Activated CD4-positive, alpha-beta T cell treated with anti-CD3 and anti-CD28 coated beads, Interleukin-2, Interleukin-4, amounts not matched to agents 100 ng/mL and 50 ng/mL, durations not matched to agents 16 hours and 8 hours (primary cell): ENCODE measurements at places on chromosomes 2 and 18.

DNA sequence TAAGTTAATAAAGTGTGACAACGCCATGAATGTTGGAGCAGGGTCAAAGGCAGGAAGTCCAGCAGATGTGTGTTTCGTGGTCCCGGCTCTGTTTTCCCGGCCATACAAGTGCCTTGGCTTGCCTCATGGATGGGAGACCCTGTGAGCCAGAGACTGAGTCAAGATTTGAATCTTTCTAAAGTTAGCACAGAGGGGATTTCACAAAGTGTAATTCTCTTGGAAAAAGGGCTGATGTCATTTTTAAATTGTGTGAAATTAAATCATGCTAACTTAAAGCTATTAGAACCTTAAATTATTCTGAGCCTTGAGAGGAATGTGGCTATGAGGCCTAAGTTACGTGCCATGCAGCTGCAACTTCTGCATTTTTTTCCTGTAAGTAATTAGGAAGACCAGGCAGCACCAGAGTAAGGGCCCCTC is 38.3 kb upstream of the RALBP1 start:
- DNase-seq: no peak

- no peak for DNase-seq
These were observed 63.0 kb upstream of the HAAO start for GRCh38 chr2:42855221-42855970.

DNA sequence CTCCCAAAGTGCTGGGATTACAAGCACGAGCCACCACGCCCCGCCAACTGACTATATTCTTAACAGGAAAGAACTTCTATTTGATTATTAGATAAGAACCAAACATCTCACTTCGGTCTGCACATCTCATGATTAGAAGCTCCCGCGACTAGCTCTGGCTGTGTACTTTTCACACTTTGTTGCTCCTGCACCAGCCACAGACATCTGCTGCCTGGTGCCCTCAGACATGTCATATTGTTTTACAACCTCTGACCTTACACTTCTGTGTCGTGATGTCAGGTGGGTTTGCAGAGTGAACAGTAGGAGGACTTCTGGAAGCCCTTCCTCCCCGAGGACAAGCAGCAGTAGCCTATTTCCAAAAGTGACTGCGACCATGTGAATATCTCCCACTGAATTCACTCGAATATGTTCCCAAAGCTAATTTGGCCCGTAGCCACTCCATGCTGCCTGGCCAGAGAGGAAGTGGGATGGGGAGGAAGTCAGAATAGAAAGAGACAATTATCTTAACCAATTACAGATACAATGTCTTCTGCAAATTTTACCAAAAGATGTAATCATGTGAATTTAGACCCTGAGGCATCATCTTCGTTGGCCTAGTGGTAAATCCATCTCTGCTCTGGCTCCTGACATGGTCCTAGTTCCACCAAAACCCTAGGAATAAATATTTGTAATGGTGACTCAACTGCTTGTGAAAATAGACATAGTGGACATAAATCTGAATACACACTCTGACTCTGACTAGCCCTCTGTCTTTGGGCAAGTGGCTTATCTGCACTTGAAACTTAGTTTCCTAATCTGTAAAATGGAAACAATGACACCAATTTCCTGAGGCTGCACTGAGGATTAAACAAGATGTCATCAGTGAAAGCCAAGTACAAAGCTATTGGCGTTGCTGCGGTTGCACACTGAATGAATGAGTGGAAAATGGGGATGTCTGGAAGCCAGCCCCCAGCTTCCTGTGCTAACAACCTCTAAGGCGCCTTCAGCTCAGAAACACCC is 406.1 kb downstream of the LRATD1 start:
- peak; percentile 29 for DNase-seq

- DNase-seq: no peak
These were observed 219.3 kb downstream of the AGAP1 start for GRCh38 chr2:235713189-235713588.

DNA sequence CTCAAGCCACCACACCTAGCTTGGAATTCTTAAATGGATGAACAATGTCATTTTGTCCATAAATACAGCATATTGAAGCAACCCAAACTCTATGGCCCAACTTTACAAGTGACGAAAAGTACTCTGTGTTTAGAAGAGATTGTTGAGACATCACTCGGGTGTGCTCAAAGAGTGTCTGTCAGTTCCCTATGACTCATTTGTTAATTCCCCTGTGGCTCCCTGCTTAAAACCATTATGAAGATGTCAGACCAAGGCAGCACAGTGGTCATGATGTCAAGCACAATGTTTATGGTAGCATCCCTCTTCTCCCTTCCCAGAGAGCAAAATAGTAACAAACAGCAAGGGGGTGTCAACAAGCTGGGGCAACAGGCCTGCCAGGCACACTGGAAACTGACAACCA is 3.0 kb downstream of the LYG1 start:
- DNase-seq: peak; percentile 2

DNA sequence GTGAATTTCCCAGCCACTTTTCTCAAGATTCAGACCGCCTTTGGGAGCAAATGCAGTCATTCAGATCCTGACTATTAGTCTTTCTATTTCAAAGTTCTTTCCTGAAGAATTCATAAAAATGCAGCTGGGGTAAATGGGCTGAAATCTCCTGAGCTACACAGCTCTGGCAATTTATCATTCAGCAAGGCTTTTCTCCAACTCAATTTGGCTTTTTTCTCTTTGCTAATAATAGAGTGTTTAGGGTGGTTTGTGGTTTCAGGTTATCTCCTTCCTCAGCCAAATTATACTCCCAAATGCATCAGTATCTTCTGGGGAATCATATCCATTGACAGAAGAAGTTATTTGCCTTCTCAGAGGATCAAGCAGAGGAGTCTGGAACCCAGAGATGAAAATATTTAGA is 282.4 kb upstream of the SLC14A2 start:
- no peak for DNase-seq

DNA sequence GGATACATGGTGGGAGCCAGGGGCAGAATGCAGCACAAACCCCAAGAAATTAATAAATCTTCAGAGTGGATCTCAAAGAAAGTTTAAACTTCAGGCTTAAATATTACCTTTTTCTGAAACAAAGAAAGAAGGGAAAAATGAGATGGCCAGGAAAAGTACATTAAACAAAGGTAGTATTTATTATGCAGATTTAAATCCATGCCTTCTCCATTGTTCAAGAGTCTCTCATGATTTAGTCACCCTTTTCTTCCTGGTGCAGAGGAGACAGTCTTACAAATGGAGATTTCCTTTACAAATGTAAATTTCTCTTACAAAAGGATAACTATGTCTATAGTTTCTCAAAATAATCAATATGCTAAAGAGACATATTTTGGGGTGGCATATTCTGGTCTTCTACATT is 33.4 kb upstream of the PPM1B start:
- DNase-seq: no peak

- no peak for DNase-seq
These were observed 971.0 kb upstream of the GYPC start for GRCh38 chr2:125684932-125685331.

DNA sequence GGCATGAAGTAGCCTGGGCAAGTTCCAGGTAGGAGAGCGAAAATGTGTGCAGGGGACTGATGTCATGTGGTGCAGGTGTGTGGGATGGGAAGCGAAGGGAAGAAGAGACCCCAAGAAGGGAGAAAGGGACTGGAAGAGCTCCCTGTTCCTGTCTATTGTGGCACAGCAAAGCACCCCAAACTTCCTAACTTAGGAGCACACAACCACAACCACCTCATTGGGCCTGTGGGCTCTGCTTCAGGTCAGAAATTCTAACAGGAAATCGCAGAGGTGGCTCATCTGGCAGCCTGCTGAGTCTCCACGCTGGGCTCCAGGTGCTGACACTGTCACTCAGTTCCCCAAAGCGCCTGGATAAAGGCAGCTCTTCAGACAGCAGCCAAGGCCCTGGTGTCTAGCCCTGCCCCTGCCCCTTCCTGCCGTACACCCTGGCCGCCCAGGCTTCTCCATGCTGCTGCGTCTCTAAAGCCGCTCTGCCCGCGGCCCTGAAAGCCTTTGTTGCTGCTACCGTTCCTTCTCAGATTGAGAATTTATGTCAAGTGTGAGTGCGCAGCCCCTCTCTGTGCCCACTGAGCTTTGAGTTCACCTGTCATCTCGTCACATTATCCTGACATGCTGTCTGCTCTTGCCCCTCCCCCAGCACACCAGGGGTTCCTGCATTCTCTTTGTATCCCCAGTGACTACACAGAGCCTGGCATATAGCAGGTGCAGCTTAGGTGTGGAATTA is 140.2 kb upstream of the BCL2L11 start:
- no peak for DNase-seq

DNA sequence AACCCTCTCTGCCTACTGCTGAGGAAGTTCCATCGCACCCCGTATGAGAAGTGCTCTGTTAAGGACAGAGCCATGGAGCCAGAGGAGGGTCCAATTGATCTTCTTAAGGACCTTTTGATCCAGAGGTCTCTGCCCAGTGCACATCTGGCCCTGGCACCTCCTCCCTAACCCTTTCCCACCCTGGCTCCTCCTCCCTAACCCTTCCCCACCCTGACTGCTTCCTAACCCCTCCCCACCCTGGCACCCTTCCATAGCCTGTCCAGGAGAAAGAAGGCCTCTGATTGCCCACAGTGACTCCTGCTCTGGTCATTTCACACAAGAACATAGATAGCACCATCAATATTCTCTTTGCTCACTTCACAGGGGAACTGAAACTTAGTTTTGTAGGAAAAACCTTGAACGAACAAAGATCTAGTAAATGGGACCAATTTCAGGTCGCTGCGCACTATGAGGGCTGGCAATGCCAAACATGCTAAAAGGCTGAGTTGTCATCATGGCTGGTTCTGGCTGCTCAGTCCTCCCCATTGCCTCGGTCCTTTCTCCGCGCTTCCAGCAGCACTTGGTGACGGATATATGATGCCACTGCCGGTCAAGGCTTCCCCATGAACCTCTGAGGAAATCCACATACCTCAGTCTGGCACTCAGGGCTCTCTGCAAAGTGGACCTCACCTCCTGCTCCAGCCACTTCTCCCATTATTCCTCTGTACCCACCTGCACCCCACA is 49.2 kb downstream of the PKDCC start:
- DNase-seq: no peak

DNA sequence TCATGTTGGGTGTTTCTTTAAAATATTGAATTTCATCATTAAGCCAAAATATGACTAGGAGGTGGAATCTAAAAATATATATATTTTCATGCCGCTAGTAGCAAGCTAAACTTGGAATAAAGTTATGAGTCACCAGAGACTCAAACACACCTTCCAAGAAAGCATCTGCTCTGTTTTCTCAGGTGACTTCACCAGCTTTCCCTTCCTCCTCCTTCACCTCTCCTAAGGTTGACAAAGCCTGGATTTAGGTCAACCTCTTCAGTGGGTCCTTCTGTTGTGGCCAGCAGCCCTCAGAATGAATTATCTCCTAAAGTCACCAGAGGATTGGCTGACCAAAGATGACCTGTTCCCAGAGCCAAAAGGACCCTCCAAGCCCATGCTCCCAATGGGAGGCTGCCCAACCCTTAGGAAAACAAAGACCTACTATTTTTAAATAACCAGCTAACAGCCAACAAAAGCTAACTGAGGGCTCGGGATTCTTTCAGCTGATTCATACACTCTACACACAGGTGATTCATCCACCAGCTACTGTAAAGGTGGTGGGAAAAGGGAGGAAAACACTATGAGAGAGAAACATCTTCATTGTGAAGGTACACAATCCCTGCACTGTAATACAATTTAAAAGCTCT is 113.9 kb downstream of the MYO5B start:
- no peak for DNase-seq

- no peak for DNase-seq
These were observed 7.7 kb upstream of the ICOS start for GRCh38 chr2:203928849-203929248.

GRCh38 chr2:207223051-207223450 is 57.3 kb upstream of the KLF7 start:
- peak; percentile 74 for DNase-seq

DNA sequence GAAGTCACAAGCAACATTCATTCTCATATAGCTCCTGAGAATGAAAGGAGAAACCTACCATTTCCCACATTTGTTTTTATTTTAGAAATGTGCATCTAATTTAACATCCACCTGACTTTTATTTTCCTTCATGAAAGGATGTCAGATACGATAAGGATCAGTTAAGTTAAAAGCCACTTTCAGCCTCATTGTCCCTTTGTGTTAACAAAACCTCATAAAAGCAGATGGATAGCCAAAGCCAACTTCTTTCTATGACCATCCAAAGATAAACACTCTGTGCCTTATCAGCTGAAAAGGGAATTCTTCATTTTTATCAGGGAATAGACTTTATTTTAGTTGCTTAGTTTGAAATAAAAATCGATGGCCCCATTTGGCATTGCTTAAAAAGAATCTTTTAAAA is 25.7 kb upstream of the RIT2 start:
- DNase-seq: no peak

DNA sequence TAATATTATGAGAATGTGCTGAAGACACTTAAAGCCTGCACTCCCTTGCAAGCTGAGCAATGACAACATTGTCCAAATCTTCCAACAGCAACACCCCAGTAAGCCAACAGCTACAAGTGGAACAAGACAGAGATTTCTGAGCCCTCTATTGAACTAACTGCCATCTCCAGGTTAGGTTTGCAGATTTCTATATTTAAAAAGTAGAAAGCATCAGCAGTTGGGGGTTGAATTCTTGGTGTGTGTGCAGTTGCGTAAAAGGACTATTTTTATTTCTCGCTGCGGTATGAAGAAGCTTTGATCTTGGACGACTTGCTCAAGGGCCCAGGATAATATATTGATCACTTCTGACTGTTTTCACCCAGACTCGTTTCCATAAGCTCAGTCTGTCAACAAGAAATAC is 106.2 kb upstream of the ZFP36L2 start:
- no peak for DNase-seq

- DNase-seq: no peak
These were observed 235.1 kb downstream of the CDCA7 start for GRCh38 chr2:173589604-173590275.

GRCh38 chr2:46273919-46274318 is 23.3 kb upstream of the EPAS1 start:
- DNase-seq: no peak

- no peak for DNase-seq
These were observed 31.2 kb upstream of the ITGAV start for GRCh38 chr2:186558512-186559276.

- DNase-seq: no peak
These were observed 68.3 kb upstream of the ZNF521 start for GRCh38 chr18:25420077-25420825.

GRCh38 chr18:61702007-61702406 is 190.8 kb downstream of the RNF152 start:
- DNase-seq: no peak

- DNase-seq: no peak
These were observed 20.1 kb upstream of the TTC39C start for GRCh38 chr18:23994361-23994902.

DNA sequence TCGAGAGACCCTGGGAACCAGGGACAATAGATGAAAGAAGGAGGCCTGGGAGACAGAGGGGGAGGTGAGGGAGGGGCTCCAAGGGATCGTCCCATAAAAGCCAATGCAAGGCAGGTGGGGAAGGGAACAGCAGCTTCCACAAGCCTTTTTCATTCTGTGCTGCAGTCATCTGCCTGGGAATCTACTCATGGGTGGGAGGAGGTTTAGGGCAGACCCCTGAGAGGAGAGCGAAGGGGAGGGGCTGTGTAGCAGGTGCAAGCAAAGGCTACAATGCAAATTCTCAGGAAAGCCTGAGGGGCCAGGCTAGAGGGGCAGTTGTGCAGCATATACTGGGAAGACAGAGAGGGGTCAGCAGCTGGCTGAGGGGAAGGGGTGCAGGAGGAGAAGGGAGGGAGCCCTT is 135.4 kb downstream of the SETBP1 start:
- no peak for DNase-seq
